Activated T-cell treated with anti-CD3 and anti-CD28 coated beads, Interleukin-2, amount 50 U/mL, for 4 hours (primary cell): ENCODE measurements at places on chromosomes 4 and X. TPM values are rescaled to one million over a fixed set of nuclear protein-coding genes. Genes with fewer than 3 reads are reported as not detected.

- DNase-seq, result no peak
Measured at GRCh38 chr4:139085141-139085540, 69.6 kb downstream of the NOCT start.

DNA sequence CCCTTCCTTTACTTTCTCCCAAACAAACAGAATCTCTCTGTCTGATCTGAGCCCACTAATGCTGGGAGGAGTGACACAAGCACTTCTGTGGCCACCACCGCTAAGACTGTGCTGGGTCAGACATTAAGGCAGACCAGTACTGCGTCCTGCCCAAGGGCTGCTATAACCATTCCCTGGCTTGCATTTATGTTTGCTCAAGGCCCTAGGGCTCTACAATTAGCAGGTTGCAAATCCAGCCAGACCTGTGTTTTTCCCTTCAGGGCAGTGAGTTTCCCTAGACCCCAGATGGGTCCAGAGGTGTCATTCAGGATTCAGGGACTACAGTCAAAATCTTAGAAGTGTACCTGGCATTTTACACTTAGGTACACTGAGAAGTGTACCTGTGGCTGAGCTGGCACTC is 89.7 kb downstream of the SPANXN4 start:
- no peak for DNase-seq

DNA sequence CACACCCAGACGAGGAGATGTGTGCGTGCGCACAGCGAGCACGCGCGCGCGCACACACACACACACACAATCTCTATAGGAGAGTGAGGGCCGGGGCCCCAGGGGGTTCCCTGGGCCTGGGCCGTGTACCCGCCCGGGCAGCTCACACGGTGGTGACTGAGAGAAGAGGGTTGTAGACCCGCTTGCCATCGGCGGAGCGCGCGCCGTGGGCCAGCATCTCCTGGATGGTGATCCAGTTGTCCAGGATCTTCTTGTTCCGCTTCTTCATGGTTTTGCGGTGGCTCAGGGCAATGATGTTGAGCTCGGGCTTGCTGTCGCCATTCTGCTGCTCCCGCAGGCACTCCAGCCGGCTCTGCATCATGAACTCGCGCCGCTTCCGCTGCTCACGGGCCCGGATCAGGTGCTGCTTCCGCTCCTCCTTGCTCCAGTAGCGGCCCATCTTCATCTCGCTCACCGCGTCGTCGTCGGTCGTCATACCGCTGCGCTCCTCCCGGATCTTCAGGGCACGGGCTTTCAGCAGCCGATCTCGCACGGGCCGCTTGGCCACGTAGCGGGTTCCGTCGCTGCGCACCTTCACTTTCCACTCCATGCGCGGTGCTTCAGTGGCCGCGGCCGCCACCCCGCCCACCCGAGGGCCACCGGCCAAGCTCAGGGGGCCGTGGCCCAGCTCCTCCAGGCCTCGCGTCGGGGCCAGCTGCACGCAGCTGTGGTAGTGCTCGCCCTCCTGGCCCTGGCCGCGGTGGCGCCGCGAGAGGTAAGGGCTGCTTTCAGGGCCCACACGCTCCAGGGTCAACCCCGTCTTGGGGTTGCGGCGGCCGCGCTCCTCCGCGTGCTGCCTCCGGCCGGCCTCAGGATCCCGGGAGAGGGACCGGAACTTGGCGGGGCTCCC is 9.0 kb downstream of the SSR4 start:
- no peak for DNase-seq

DNA sequence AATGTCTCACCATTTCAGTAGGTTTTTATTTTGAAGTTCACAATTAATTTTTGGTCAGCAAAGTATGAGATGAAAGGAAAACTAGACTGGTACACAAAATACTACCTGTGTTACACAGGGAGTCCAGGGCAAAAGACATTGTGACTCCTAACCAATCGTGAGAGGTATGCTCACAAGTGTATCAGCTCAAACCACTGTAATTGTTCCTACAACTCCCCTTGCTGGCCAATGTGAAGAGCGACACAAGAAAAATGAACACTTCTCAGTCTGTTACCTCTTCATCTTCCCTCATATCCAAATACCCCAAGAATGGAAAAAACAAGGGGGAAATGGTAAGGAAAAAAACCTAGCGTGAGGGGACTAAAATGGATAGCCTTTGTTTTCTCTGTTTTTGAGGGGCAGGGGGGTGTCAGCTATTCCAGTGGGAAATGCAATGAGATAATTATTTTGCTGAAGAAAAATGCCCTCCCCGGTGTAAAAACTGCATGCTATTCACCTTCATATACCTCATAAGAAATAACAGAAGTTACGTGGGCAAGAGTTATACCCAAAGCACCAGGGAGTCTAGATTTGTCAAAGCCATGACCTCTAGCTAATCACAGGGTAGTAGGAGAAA is 30.6 kb upstream of the NSUN7 start:
- no peak for DNase-seq

DNA sequence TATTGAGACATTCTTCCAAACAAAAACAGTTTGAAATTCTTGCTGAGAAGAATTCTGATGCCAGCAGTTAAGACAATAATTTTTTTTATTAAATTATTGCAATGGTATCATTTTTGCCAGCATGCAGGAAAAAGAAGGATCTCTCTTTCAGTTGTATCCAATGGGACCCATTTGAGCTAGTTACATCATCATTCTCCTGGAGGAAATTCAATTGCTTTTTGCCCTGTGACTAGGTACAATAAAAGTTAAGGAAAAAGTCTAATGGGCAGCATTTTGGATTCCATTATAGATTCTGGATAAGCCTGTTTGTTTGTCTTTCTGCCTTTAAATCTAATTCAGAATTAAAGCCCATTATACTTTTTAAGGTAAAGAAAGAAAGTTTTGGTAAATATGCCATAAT is 10.5 kb upstream of the FRYL start:
- DNase-seq, result no peak

DNA sequence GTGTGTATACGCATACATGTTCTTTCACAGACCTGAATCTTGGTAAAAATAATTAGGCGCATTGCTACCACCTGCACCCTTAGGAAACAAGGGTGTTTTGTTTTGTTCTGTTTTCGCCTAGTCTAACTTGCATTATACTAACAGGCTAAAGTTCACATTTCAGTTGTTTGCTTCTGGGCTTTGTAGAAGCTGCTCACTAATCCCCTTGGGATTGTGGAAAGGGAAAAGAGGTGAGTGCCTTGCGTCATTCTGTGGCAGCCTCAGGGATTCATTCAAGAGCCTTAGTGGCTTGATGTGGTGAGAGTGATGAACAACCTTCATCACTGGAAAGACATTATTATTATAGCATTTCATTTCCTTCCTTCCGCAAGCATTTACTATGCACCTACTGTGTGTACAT is 331.1 kb downstream of the ADGRL3 start:
- DNase-seq, result no peak

DNA sequence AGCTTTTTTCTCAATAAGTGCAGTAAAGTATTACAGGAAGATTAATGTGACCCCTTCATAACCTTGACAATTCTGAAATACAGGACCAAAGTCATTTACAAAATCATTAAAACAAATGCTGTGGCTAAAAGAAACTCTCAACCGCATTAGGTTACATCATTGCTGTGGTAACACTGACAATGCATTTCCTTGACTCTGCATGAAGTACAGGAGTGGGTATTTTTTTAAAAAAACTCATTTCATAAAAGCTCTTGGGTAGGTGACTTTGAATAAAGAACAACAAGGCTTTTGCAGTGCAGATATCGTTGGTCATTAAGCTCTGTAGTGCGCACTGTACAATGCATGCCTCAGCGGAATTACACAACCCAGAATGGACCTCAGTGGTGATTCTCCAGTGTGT is 23.4 kb upstream of the XK start:
- no peak for DNase-seq

FOXR2 gene
- not detected for total RNA-seq
